ENCODE measurements at places on chromosomes 2 and 18. TPM values are rescaled to one million over a fixed set of nuclear protein-coding genes. Genes with fewer than 3 reads are reported as not detected.

DNA sequence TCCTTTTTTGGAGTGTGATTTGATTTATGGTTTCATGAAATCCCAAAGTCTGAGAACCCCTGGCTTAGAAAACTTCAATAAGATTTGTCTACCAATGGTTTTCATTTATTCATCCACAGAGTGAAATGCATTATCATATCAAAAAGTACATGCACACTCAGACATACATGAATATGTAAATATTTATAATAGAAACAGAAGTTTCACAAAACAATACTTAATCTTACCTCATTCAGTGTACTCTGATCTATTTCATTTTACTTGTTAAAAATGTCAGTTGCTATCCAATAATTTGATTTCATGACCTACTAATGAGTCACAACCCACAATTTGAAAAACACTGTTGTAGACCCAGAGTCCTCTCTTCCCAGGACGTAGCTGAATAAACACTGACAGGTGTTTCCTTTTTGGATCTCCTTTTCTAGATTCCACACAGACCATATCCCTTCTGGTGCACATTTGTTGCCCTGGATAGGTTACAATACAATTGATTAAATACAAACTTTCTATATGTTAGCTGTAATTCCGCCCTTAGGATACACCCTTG lies 10.4 kb upstream of the CAVIN2 start:
- no peak for DNase-seq

- no peak for DNase-seq
Observed at GRCh38 chr2:126317790-126318431, 338.0 kb upstream of the GYPC start.

Gene CIDEA
- not detected for total RNA-seq

- no peak for DNase-seq
Observed at GRCh38 chr2:23347471-23348092, 37.4 kb upstream of the KLHL29 start.

DNA sequence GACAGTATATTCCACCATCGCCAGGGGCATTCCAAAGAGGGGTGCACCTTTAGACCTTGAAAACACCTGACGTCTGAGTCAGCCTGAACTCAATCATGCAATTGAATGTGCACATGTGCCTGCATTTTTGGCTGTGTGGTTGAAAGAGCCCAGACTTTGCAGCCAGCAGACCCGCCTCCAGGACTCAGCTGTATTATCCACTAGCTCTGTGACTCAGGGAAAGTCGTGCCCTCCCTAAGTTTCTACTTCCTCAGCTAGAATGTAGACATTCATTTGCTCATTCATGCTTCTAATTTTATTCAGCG lies 94.2 kb downstream of the LRRC30 start:
- DNase-seq = no peak

- DNase-seq = no peak
Observed at GRCh38 chr18:35904389-35905037, 68.0 kb upstream of the RMP24 start.

Gene SNTG2
- 3.8 TPM for total RNA-seq

GRCh38 chr2:234678711-234679110 lies 181.8 kb upstream of the ARL4C start:
- no peak for DNase-seq

- DNase-seq = no peak
Observed at GRCh38 chr2:108396845-108397244, 19.1 kb downstream of the SULT1C4 start.

DNA sequence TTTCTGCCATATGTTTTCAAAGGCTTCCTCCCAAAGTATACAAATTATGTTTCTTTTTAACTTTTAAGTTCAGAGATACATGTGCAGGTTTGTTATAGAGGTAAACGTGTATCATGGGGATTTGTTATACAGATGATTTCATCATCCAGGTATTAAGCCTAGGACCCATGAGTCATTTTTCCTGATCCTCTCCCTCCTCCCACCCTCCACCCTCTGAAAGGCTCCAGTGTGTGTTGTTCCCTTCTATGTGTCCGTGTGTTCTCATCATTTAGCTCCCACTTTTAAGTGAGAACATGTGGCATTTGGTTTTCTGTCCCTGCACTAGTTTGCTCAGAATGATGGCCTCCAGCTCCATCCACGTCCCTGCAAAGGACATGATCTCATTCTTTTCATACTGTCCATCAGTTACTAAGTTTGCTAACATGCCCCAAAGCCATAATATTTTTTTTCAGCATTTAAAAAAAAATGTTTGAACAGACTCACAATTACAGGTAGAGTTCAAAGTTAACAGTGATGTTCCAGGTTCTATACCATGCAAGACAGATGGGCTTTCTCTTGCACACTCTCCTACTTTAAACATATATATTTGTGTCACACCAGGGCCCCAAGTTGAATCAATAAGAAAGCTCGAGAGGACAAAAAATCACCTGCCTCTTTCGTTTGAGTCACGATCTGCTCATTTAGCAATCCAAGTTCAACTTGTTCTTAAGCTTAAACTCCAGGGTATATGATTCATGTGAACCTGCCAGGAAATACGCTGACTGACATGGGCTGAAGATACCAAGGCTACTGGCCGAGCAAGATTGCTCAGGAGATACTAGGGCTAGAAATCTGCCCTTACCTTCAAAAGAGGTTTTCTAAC lies 77.6 kb downstream of the AP1S3 start:
- peak; percentile 29 for DNase-seq

DNA sequence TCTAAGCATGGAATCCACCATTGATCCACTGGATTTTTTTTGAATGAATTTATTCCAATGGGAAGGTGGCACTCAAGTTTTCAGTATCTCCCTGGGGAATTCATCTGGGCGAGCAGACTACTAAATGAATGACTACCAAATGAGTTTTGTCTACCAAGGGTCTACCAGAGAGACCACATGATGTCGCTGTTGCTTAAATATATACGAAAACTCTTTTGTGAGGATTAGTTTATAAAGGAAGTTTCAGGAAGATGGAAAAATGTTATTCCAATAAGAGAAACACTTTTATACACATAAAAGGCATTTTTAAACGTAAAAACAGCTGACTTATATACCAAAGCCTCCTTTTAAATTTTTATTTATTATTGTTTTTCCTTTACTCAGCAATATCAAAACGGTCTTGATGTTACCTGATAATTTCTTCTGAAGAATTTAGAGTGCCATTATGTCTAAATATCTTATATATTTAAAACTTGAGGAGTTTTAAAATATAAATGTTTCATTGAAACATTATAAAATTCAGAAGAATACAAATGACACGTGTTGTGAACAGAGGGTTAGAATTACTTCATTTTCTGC lies 139.7 kb downstream of the HRH4 start:
- DNase-seq = no peak

Gene GNLY
- total RNA-seq = 23.8 TPM

Gene SLC9A4
- not detected for total RNA-seq

- DNase-seq = no peak
Observed at GRCh38 chr2:46369783-46370182, 72.6 kb downstream of the EPAS1 start.

DNA sequence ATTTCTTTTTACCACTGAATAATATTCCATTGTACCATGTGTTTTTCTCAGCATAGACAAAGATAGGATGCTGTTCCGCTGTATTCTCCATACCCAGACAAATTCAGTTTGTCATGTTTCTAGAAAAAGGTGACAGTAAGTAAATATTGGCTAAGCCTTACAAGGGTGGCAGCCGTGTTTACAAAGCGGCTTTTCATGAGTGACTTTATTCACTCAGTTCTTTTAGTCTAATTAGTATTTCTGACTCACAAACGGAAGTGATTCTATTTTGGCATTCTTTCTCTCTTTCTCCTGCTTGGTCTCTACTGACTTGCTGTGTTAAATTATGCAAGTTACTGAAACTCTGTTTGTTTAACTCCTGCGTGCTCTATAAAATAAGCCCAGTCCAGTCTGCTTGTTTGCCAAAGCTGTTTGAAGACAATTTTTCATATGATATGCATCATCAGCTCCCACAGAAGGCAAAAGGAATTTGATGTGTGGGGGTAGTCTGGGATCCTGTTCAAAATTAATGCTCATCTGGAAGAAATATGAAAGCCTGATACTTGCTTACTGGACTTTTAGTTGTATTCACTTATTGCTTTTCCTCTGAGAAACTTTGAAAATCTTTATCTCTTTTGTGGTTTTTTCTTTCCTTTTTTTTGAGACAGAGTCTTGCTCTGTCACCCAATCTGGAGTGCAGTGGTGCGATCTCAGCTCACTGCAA lies 2.3 kb upstream of the PLEKHH2 start:
- no peak for DNase-seq

- DNase-seq = no peak
Observed at GRCh38 chr2:213079756-213080155, 71.7 kb downstream of the IKZF2 start.

Gene SMCHD1
- 103 TPM for total RNA-seq

GRCh38 chr2:26575836-26576564 lies 65.2 kb downstream of the CIB4 start:
- DNase-seq = no peak

Gene ABCB11
- not detected for total RNA-seq

GRCh38 chr2:230785346-230785745 lies 72.7 kb downstream of the CAB39 start:
- DNase-seq = no peak

Gene UGT1A8
- total RNA-seq = not detected

DNA sequence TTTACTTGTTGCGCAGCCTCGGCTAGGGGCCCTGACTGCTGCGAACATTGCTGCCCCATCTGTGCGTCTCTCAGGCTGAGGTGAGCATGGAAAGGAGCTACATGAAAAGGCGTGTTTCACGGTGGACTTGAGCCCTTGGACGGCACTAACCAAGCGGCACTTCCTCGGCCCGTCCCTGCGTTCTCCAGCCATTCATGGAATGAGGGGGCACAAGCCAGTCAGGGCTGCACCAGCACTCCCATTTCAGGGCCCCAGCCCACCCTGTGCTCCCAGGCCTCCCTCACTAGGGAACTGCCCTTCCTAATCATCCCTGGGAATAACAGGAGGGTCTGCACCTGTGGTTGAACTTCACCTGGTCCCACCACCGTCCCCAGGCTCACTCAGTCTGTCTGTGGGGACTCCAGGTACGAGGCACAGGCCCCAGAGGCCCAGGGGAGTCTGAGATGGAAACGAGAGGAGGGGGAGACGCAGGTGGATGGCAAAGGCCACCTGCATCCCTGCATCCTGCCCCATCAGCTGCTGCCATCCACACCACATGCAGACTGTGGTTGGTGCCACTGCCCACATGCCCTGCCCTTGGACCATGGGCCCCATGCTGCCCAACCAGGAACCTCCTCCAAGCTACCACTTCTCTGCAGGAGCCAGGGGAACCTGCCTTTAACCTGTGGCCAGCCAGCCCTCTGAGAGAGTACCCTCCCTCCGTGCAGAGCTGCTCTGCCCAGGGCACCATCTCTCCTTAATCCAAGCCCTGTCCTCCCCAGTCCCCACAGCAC lies 99.7 kb downstream of the EIPR1 start:
- DNase-seq = no peak

DNA sequence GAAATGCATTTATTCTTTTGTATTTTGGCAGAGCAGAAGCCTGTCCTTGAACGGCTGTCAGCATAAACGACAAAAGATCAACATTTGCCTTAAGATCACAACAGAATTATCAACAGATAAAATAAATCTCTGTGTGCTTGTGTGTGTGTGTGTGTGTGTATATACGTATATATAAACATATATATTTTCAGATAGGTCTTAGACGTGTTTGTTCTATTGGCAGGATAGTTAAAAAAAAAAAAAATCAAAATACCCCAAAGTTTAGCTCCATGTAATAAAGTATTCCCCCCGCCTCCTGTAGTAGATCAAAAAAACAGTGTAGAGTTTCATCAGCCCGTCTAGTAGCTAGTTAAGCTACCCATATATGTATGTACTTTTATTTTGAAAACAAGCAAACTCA lies 107.9 kb downstream of the CHN1 start:
- DNase-seq = no peak

DNA sequence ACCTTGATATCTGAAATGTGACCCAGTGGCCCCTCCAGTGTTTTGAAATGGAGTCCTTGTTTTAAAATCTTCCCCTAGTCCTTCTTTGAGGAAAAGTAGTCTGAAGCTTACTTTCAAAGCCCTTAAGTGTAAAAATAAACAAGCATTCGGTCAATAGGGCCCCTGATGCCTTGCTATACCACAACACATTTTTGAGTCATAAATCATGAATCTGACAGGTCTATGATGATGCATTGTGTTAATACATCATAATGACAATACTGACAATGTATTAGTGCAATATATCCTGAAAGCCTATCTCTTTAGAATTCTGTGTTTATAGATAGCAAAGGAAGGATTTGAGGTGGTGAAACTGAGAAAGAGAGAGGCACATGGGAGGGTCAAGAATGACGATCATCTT lies 464.2 kb downstream of the MEIS1 start:
- DNase-seq = no peak

All from activated T-cell treated with anti-CD3 and anti-CD28 coated beads, Interleukin-2, amount 50 U/mL, for 72 hours (primary cell).